Endothelial cell of umbilical vein (primary cell): ENCODE measurements at places on chromosomes 7 and 10. TPM values are rescaled to one million over a fixed set of nuclear protein-coding genes. Genes with fewer than 3 reads are reported as not detected.

RASA4B gene
- 5.8 and 9.8 TPM in 2 replicates for total RNA-seq

ACHE gene
- total RNA-seq: 0.18 TPM in 2 replicates

EPC1 gene
- 27.9 and 28.5 TPM in 2 replicates for total RNA-seq

NANOS1 gene
- 0.40 and 0.76 TPM in 2 replicates for total RNA-seq

HGF gene
- 0.15 and 0.35 TPM in 2 replicates for total RNA-seq

STEAP4 gene
- not detected in 2 replicates for total RNA-seq

RAB19 gene
- not detected in 2 replicates for total RNA-seq

CTAGE8 gene
- total RNA-seq: 0.30 and 0.49 TPM in 2 replicates

AVPI1 gene
- 2.4 and 3.0 TPM in 2 replicates for total RNA-seq

UBE3C gene
- 75.9 and 77.3 TPM in 2 replicates for total RNA-seq

GRCh38 chr7:123673752-123674398 lies 18.2 kb downstream of the LMOD2 start:
- no peaks in the 10 kb centered on the region for H3K4me1 ChIP-seq
- H3K36me3 ChIP-seq: no peaks in the 10 kb centered on the region
- no peak for DNase-seq
- H3K27me3 ChIP-seq: no peaks in the 10 kb centered on the region

DNA sequence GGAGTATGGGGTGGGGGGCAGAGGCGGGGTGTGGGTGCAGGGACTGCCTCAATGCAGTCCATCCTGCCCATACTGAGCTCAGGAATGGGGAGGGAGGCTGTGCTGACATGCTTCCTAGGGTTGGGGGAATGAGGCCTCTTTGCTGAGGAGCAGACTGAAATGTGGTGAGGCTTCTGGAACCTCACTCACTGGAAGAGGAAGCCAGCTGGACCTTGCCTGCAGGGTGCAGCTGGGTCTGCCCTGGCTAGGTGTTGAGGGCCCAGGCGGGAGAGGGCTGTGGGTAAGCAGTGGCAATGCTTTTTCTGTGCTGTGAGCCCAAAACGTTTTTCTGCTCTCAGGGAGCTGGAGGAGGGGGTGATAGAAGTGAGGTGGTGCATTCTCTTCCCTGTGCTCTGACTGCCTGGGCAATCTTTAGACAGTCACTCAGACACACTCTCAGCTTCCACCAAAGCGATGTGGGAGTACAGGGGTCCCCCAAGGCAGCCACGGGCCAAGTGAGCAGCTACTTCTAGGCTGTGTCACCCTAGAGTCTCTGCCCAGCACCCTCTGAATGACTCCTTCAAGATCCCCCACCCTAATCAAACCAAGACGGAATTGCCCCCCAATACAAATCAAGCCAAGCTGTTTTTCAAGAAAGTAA lies 41.1 kb upstream of the BMPR1A start:
- no peaks in the 10 kb centered on the region for H3K36me3 ChIP-seq
- no peak overlapping the region for H3K27ac ChIP-seq
- H3K27me3 ChIP-seq: peaks cover 66% of the 10 kb centered on the region
- H3K4me3 ChIP-seq: no peak overlapping the region

DNA sequence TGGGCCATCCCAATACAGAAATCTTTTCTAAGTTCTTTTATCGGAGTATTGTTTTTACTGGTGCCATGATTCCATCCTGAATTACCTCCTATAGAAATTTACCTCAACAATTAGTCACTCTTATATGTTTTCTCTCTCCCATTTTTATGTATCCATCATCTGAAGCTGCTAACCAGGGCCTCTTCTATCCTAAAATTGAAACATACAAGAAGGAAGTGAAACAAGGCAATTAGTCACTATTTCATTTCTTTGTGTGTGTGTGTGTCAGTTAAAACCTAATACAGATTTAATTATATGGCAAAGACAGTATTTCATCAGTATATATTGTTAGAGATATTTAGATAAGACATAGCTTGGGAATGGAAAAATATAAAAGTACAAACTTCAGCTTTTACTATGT lies 148.4 kb upstream of the AHR start:
- no peak overlapping the region for H3K27ac ChIP-seq
- H3K27me3 ChIP-seq: no peaks in the 10 kb centered on the region
- no peaks in the 10 kb centered on the region for H3K4me1 ChIP-seq
- DNase-seq: no peak

- no peak overlapping the region for H3K27ac ChIP-seq
- no peak overlapping the region for H3K4me3 ChIP-seq
- peaks cover 6% of the 10 kb centered on the region for H3K27me3 ChIP-seq
Measured at GRCh38 chr10:90464329-90464728, 393.5 kb downstream of the HTR7 start.

DNA sequence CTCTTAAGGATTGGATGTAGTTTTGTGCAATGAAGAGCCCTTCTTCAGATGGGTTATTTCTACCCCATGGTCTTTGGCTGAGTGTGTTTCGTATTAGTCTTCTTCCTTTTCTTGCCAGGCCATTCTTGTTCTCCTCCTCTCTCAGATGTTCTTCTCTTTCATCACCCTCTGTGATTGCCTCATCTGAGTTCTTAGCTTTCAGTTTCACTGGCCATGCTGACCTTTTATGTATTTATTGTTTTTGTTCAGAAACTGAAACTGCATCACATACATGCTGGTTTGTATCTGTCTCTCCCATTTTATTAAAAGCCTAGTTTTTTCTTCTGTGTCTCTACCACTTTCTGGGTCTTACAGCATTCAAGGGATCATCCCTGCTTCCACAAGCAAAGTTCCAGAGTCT lies 21.7 kb upstream of the PCGF5 start:
- H3K4me3 ChIP-seq: no peak overlapping the region
- DNase-seq: no peak
- H3K27ac ChIP-seq: no peak overlapping the region
- no peaks in the 10 kb centered on the region for H3K4me1 ChIP-seq
- H3K36me3 ChIP-seq: no peaks in the 10 kb centered on the region

GRCh38 chr7:100583132-100584053 lies 2.5 kb downstream of the LRCH4 start:
- H3K27me3 ChIP-seq: no peaks in the 10 kb centered on the region
- peaks cover 32% of the 10 kb centered on the region for H3K4me1 ChIP-seq
- H3K36me3 ChIP-seq: peaks cover 30% of the 10 kb centered on the region
- peak; percentile 50 for DNase-seq
- H3K4me3 ChIP-seq: peak overlapping the region; percentile 86
- H3K27ac ChIP-seq: peak overlapping the region; percentile 61

- H3K27ac ChIP-seq: no peak overlapping the region
- peaks cover 13% of the 10 kb centered on the region for H3K4me1 ChIP-seq
- no peaks in the 10 kb centered on the region for H3K36me3 ChIP-seq
- no peak overlapping the region for H3K4me3 ChIP-seq
- no peaks in the 10 kb centered on the region for H3K27me3 ChIP-seq
Measured at GRCh38 chr10:99615426-99615825, 4.8 kb downstream of the SLC25A28 start.

GRCh38 chr10:99975106-99975829 lies 34.5 kb downstream of the DNMBP start:
- peaks cover 5% of the 10 kb centered on the region for H3K36me3 ChIP-seq
- no peak for DNase-seq
- H3K4me1 ChIP-seq: peaks cover 44% of the 10 kb centered on the region

GRCh38 chr7:100785878-100786277 lies 41.4 kb downstream of the EPHB4 start:
- no peak overlapping the region for H3K27ac ChIP-seq
- no peak overlapping the region for H3K4me3 ChIP-seq
- no peaks in the 10 kb centered on the region for H3K27me3 ChIP-seq
- no peak for DNase-seq
- no peaks in the 10 kb centered on the region for H3K4me1 ChIP-seq
- no peaks in the 10 kb centered on the region for H3K36me3 ChIP-seq

- no peaks in the 10 kb centered on the region for H3K27me3 ChIP-seq
- H3K4me1 ChIP-seq: peaks cover 8% of the 10 kb centered on the region
- H3K4me3 ChIP-seq: no peak overlapping the region
- H3K36me3 ChIP-seq: peaks cover 2% of the 10 kb centered on the region
- DNase-seq: no peak
- no peak overlapping the region for H3K27ac ChIP-seq
Measured at GRCh38 chr7:108499566-108499965, 26.4 kb downstream of the PNPLA8 start.

GRCh38 chr10:92420546-92421275 lies 129.7 kb downstream of the MARCHF5 start:
- no peaks in the 10 kb centered on the region for H3K36me3 ChIP-seq
- no peak overlapping the region for H3K27ac ChIP-seq
- peaks cover 2% of the 10 kb centered on the region for H3K27me3 ChIP-seq
- H3K4me1 ChIP-seq: peaks cover 4% of the 10 kb centered on the region

DNA sequence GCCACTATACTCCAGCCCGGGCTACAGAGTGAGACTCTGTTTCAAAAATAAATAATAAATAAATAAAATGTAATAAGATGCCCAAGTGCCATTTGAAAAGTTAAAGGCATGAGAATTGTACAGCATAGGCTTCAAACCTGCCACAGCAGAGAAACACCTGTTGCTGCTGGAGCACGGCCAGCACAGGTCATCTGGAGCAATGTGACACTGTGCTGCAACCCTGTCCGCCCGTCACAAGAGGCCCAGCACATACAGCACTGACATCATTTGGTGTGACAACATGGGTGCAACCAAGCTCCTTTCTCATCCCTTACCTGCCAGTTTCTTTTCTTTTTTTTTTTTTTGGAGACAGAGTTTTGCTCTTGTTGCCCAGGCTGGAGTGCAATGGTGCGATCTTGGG lies 1.3 kb downstream of the RFC2 start:
- H3K36me3 ChIP-seq: peaks cover 9% of the 10 kb centered on the region
- DNase-seq: no peak
- no peak overlapping the region for H3K4me3 ChIP-seq
- no peak overlapping the region for H3K27ac ChIP-seq

DNA sequence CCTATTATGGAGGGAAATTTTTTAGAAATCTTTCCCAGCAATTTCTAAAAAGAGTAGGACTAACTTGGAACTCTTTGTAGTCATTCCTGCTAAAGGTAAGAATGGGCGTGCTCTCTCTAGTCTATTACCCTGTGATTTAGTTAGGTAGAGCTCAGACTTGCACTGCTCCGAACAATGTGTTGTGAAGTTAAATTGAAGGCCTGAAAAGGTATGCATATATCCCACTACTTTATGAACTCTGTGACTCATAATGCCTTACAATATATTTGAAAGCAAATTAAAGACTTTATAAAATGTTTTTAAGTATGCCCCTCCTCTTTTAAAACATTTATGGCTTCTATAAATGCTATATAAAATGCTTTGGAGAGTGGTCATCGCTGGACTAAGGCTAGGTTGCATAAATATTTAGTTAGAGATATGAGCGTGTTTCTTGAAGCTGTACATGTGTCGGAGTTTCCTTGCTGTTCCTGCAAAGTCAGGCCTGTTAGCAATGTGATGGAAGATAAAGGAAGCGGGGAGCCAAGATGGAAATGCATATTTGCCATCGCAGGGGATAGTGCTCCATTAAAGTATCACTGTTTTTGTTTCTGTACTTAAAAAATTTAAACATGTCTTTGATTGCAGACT lies 761.4 kb downstream of the LRMDA start:
- H3K27ac ChIP-seq: no peak overlapping the region
- no peaks in the 10 kb centered on the region for H3K36me3 ChIP-seq
- H3K27me3 ChIP-seq: no peaks in the 10 kb centered on the region
- DNase-seq: no peak

GRCh38 chr10:644943-645334 lies 44.5 kb downstream of the DIP2C start:
- DNase-seq: no peak
- no peaks in the 10 kb centered on the region for H3K4me1 ChIP-seq
- H3K27ac ChIP-seq: no peak overlapping the region
- H3K4me3 ChIP-seq: no peak overlapping the region

DNA sequence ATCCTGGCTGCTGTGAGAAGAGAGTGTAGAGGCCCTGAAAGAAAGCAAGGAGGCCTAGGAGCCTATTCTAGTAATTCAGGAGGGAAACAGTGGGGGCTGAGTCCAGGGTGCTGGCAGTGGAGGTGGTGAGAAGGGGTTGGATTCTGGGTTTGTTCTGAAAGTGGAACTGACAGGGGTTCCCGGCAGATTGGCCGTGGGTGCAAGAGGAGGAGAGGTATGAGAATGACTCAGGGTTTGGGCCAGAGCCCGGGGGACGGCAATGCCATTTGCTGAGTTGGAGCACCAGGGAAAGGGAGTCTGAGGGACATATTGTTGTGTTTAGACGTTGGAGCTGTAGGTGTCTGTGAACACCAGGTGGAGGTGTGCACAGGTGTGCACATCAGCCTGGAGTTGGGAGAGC lies 38.5 kb downstream of the NPTX2 start:
- no peaks in the 10 kb centered on the region for H3K36me3 ChIP-seq
- DNase-seq: no peak
- no peaks in the 10 kb centered on the region for H3K4me1 ChIP-seq
- no peak overlapping the region for H3K4me3 ChIP-seq
- H3K27ac ChIP-seq: no peak overlapping the region
- H3K27me3 ChIP-seq: no peaks in the 10 kb centered on the region

DNA sequence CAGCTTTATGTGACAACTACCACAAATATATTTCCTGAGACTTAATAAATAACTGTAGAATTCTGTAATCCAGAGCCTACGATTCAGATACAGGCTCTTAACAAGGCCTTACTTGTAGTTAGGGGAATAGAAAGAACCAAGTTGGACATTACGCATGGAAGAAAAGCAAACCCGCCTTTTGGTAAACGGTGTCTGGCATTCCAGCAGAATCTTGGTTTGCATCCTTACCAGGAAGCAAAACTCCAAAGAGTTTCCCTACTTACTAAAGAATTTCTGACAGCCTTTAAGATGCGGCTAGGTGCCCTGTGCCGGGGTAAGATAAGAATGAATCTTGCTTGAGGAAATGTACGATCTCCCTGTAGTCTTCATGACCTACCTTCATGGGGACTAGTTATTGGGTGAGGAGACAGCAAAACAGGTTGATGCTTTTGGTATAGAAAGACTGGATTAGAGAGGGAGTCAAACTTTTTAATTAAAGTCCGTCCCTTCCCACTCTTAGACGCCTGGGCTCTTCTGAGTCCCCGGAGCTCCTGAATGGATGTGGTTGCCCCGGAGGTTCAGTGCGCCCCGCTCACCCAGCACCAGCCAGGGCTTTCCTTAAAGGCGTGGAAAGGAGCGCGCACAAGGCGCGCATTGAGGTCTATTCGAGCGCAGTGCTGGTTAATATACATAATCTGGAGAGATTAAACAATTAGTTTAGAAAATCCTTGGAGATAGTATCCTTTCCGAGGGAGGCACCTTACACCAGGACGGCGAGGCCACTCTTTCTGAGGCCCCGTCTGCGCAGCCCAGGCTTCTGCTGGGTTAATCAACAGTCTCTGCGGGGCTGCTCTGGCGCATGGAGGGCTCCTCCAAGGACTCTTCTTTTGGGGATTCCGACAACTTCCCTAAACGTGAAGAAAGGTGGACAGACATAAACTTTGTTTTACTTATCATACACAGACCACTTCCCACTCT lies 11.5 kb downstream of the PTF1A start:
- H3K27me3 ChIP-seq: peaks cover 49% of the 10 kb centered on the region
- H3K4me3 ChIP-seq: no peak overlapping the region
- H3K27ac ChIP-seq: no peak overlapping the region
- H3K4me1 ChIP-seq: no peaks in the 10 kb centered on the region
- DNase-seq: no peak

- DNase-seq: peak; percentile 50
- H3K4me3 ChIP-seq: peak overlapping the region; percentile 78
- no peaks in the 10 kb centered on the region for H3K27me3 ChIP-seq
- H3K27ac ChIP-seq: peak overlapping the region; percentile 76
- H3K36me3 ChIP-seq: no peaks in the 10 kb centered on the region
Measured at GRCh38 chr10:96043893-96044715, 721 bp downstream of the CCNJ start.
